ENCODE measurements at places on chromosomes 12 and 14.

GRCh38 chr12:96271469-96272199 lies 77.5 kb downstream of the ELK3 start:
- DNase-seq = no peak

- no peak for DNase-seq
Measured at GRCh38 chr14:36055681-36056225, 120.8 kb downstream of the PTCSC3 start.

DNA sequence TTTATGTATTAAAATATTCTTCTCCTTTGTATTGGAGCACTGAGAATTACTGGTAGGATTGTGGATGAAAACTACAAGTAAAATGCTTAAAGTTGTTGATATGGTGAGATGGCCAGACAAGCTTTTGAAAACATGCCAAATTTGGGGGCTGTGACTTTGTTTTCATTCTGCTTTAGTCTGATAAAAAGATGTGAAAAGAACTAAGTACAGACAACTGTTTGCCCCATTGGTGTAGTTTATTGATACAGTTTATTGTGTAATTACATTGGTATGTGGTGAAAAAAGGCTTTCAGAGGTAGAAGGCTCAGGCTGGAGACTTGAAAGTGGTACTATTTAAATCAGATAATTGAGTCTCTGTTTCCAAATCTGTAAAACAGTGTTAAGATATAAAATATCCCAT lies 746.8 kb downstream of the DIO2 start:
- no peak for DNase-seq

DNA sequence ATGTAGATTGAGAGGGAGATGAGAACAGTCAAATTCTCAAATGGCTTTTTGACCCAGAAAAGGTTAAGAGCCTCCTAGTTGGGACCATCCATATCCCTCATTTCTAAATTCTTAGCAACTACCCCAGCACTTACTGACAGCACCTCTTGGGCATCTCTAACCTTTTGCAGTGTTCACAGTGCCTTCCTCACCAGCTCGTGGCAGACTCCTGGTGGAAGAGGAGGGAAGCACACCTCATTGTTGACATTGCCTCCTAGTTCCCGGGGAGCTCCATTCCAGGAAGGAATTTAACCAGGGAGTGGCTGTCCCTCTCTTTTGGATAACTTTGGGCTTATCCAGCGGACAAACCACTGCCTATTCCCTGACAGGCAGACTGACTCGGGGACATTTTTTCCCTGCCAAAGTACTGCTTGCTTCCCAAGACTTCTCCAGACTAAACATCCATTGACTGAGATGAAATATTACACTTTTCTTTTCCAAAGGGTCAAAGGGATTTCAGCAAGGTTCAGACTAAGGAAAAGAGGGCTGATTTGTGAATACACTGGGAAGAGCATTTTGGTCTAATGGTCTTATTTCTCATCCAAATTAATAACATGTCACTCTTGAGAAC lies 9.0 kb upstream of the OR6J1 start:
- peak; percentile 85 for DNase-seq

GRCh38 chr12:121724925-121725324 lies 12.4 kb downstream of the TMEM120B start:
- peak; percentile 13 for DNase-seq

GRCh38 chr12:70194076-70194475 lies 49.2 kb upstream of the CNOT2 start:
- no peak for DNase-seq

DNA sequence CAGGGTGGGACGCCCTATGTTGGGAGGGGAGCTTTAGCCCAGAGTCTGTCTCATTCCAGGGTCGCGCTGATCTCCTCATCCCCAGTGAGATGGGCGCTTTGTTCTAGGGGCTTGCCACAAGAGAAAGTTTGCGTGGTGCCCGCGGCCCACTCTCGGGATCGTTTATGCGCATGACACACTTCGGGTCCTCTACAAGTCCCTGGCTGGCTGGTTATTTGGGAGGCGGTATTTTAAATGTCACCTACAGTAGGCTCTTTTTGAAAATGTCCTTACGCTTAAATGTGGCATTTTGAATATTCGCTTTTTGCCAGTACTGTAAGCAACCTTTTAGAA lies 541 bp downstream of the GOLT1B start:
- DNase-seq = peak; percentile 34

DNA sequence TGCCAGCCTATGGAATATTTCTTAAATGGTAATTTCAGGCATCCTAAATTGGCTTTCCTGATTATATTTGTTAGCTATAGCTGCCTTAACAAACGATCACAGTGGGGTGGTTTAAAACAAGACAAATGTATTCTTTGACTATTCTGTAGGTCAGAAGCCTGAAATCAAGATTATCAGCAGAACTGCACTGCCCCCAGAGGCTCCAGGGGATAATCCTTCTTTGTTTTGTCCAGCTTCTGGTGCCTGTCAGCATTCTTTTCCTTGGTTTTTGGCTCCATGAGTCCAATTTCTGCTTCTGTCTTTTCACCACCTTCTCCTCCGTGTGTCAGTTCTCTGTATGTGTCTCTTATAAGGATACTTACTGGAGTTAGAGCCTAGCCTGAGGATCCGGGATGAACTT lies 1282.2 kb upstream of the USP15 start:
- no peak for DNase-seq

DNA sequence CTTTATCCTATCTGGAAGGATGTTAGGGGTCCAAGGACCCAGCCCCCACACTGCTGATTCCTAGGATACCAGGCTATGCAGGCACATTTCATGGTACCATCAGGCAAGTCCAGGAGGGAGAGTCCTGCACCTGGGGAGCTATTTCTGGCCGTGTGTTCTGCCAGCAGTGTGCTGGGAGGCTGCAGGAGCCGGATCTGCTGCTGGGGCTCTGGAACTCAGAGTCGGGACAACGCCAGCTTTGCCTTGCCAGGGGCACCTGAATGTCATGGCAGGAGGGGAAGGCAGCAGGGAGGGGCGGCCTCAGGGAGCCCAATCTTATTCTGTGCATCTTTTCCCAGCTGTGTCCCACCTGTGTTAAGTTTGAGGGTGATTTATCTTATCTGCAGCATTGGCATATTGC lies 17.8 kb downstream of the SRRM4 start:
- no peak for DNase-seq

DNA sequence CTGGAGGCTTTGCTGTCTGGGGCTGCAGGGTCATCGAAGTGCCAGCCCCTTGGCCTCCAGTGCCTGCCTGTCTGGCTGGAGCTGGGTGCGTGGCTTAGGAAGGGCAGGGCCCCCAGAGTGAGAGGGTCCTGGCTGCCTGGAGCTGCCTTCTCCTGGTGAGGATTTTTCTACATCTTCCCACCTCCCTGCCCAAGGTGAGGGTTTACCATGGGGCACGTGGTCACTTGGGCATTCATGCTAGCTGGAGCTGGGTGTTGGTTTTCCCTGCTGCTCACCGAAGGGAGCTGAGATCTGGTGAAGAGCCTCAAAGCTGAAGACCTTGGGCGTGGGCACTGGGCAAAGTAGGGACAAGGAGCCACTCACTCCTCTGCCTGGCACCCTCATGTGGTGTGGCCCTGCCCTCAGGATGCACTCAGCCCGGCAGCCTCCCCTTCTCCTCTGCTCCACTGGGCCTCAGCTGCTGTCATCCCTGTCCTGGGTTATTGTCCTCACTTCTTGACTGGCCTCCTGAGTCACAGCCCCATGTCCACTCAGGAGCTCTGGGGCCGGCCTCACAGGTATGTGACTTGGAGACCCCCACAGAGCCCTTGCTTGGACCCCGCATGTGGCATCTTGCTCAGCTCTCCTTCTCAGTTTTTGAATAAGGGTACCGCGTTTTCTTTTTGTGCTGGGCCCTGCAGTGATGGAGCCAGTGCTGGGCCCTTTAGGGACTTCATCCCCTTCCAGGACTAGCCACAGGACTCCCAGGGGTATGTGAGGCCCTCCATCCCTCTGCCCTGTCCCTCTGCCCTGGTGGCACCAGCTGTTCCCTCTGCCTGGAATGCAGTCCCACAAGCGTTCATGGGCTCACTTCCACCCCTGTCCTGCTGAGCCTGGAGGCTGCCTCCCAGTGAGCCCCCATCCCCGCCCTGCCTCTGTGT lies 1.6 kb downstream of the CEP170B start:
- no peak for DNase-seq

DNA sequence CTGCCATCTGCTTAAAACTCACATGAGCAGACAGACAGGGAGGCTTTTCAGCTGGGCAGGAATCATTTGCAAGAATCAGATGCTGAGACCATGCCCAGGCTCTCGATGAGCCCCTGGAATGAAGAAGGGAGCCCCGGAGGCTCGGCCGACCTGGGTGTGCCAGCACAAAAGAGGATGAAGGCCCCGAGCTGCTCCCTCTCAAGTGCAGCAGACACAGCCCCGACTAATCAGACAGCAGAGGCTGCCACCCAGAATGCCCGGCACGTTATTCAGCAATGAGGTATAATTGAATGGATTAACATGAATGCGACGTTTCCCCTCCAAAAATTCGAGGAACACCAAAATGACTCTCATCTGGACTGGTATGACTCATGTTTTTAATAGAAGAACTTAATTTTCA lies 58.9 kb downstream of the BCL11B start:
- DNase-seq = no peak

DNA sequence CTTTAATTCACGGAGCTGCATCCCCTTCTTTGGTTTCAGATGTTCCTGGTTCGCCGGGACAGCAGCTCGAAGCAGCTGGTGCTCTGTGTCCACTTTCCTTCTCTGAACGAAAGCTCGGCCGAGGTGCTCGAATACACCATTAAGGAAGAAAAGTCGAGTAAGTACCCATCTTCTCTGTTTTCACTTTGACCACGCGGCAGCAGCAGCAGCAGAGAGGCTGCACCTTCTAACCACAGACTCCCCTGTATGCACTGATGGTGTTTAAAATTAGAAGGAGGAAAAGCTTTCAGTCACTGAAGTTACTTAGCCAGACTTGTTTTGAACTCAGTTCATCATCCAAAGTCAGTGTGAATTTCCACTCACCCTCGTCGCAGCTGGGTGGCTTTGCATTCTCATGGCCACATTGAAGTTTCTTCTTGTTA lies 63.8 kb downstream of the RIN3 start:
- no peak for DNase-seq

- DNase-seq = no peak
Measured at GRCh38 chr12:88559772-88560171, 20.5 kb downstream of the KITLG start.

- DNase-seq = peak; percentile 25
Measured at GRCh38 chr12:54959291-54960018, 25.1 kb downstream of the TESPA1 start.

DNA sequence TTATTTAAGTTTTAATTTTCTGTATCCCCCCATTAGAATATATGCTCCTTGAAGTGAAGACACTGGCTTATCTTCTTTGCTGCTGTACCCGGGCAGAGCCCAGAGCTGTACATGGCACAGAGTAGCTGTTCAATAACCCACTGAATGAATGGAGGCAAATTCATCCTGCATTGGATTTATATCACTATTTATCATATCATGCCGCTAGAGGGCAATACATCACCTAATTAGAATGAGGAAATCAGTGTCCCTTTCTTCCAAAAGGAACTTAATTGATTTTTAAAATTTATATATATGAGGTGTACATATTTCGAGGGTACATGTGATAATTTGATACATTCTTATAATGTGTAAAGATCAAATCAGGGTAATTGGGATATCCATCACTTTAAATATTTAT lies 89.2 kb upstream of the TMEM260 start:
- DNase-seq = peak; percentile 59

GRCh38 chr12:72523754-72524153 lies 251.6 kb downstream of the TRHDE start:
- DNase-seq = no peak

GRCh38 chr12:7472060-7472459 lies 28.1 kb upstream of the CD163L1 start:
- DNase-seq = no peak

GRCh38 chr14:58716706-58717105 lies 78.9 kb downstream of the DACT1 start:
- DNase-seq = peak; percentile 47

- no peak for DNase-seq
Measured at GRCh38 chr12:111221062-111222026, 147.6 kb downstream of the PHETA1 start.

DNA sequence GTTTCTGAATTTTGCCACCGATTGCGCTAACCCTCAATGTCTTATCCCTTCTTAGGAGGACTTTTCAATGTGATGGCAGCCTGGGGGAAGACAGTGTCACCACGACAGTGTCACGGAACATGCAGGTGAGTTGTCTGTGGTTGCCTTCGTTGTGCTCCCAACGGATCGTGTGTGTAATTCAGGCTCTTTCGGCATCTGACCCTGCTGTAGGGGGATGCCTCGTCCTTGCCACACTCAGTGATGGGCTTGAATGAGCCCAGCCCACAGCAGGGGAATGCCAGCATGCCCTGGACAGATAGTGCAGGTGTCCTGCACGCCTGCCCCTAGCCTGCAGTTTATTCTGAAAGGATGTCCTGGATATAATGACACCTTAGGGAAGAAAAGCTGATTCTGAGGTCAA lies 123.8 kb upstream of the RTL1 start:
- DNase-seq = no peak

- DNase-seq = no peak
Measured at GRCh38 chr12:54286042-54287030, 5.8 kb downstream of the HNRNPA1 start.

- DNase-seq = no peak
Measured at GRCh38 chr14:99460793-99461192, 19.9 kb downstream of the SETD3 start.

DNA sequence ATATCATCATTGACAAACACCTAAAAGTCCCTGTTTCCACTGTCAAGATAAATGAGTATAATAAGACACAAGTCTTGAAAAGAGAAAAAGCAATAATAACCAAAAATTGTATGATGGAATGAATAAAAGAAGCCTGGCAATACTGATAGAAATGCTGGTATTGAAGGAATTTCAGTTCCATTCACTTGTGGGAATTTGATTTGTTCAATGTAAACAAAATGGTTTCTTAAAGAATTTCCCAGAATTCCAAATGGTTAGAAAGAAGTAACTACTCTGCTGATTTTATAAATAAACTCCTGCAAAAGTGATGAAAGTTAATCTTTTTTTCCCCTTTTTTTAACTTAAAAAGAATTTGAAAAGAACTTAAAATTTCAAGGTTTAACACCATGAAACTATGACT lies 129.9 kb upstream of the PDZRN4 start:
- DNase-seq = no peak

GRCh38 chr14:76465664-76466063 lies 89.7 kb downstream of the ESRRB start:
- no peak for DNase-seq

- no peak for DNase-seq
Measured at GRCh38 chr14:92701826-92702225, 46.6 kb downstream of the LGMN start.

DNA sequence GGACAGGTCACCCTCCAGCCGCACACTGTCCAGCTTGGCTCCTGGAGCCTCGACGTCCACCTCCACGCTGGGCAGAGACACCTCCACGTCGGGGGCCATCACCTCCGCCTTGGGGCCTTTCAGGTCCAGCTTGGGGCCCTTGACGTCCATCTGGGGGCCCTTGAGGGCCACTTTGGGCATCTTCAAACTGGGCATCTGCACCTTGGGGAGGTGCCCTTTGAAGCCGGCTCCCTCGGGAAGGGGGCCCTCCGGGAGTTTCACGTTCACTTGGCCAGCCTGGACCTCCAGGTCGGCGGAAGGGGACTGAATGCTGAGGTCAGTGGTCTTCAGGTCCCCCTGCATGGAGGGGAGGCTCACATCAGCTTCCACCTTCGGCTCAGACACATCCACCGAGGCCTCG lies 25.3 kb downstream of the PLD4 start:
- no peak for DNase-seq
